Inflammatory macrophage treated with lipopolysaccharide for 1 hour (primary cell): ENCODE measurements at places on chromosomes 12 and 14.
A peak's percentile ranks its signal among the peaks of the same experiment; 100 is the strongest.

DNA sequence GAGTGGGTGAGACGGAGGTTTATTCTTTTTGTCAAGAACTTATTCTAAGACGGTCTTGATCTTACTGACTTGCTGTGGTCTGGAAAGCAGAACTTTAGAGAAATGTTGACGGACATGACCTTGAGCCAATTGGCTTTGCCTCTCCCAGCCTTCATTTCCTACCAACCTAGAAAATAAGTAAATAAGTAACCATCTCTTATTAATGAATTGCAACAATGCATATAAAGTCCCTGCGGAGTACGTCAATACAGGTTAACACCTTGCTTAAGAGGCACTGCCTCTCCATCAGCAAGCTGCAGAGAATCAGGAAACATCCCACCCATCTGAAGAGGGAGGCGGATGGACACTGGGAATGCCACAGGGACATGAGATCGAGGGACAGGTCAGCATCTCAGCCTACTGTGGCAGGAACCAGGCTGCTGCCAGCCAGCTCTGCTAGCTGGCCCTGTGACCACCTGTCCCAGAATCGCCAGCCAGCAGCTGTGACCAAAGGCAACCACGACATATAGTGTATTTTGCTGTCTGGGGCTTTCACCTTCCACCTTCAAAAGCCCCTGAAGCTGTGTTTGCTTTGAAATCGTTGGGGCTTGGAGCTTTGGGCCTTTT lies 208.3 kb downstream of the BCL11B start:
- no peak for DNase-seq

DNA sequence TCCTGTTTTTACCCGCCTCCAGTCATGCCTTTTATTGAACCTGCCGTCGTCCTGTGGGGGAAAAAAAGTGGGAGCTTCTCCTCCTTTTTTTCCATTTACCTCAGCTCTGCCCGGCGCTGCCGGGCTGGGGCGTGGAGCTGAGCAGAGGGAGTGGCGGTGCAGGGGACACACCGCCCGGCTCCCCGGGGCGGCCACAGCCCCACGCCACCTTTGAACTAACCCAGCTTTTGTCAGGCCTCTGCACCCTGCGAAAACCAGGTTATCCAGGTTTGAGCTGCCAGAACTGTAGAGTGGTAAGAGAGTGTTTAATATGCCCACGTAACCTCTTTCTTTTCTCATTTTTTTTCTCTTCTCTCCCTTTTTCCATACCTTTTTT lies 161.0 kb upstream of the FKBP4 start:
- no peak for DNase-seq

DNA sequence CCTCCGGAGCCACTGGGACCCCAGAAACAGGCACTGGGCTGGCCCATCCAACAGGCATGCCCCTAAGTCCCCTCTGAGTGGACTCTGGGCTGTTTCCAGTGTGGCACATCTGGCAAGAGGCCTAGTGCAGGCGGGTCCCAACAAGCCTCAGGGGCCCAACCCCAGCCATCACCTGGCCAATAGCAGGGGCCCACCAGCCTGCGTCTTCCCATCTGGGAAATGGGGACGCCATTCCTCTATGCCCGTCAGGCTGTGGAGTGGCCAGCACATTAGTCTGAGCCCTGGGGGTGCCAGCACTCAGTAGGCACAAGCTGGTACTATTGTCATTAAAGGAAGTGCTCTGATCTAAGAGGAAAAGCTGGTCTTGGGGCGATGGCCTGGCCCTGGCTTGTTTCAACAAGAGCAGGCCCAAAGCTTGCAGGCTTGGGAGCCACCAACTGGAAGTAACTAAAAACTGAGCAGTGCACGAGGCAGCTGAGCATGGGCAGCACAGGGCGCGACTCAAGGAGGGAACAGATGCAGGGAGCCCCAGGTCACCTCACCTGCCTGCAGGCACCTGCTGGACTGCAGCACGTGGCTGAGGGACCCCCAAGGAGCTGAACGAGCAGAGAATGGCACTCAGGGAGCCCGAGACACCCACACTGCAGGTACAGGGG lies 8.4 kb downstream of the DEGS2 start:
- no peak for DNase-seq

- no peak for DNase-seq
These were observed 14.5 kb upstream of the PWP1 start for GRCh38 chr12:107670999-107671643.

GRCh38 chr14:31122921-31123320 lies 84.7 kb downstream of the HECTD1 start:
- no peak for DNase-seq

DNA sequence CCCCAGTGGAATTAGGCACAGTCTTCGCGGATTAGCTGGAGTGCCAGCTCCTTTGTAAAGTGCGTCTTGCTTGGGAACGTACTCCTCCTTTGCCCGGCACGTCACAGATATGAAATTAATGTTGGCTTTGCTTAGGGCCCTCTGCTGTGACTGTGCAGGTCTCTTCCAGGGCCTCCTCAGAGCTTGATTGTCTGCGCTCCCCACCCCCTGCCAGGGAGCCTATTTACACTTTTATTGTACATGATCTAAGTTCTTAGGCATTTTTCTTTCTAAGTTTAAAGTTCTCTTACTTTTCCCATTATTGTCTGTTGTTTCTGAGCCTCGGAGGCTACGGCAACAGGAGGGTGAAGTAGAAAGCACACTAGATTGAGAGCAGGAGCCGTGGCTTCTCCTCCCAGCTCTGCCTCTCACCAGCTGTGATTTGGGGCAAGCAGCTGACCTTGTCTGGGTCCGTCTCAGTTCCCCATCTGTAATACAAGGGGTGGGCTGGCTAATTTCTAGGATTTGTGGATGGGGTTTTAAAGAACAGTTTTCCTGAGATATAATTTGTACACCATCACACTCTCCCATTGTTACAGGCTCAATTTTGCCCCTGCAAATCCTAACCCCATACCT lies 81.8 kb downstream of the TSPAN9 start:
- DNase-seq = no peak

- no peak for DNase-seq
These were observed 19.4 kb downstream of the LDHB start for GRCh38 chr12:21638054-21638891.

- no peak for DNase-seq
These were observed 41.2 kb upstream of the TCL1B start for GRCh38 chr14:95644981-95645380.

GRCh38 chr12:77943466-77943865 lies 112.8 kb downstream of the NAV3 start:
- DNase-seq = peak; percentile 7

GRCh38 chr14:65639216-65639615 lies 226.7 kb downstream of the FUT8 start:
- no peak for DNase-seq

DNA sequence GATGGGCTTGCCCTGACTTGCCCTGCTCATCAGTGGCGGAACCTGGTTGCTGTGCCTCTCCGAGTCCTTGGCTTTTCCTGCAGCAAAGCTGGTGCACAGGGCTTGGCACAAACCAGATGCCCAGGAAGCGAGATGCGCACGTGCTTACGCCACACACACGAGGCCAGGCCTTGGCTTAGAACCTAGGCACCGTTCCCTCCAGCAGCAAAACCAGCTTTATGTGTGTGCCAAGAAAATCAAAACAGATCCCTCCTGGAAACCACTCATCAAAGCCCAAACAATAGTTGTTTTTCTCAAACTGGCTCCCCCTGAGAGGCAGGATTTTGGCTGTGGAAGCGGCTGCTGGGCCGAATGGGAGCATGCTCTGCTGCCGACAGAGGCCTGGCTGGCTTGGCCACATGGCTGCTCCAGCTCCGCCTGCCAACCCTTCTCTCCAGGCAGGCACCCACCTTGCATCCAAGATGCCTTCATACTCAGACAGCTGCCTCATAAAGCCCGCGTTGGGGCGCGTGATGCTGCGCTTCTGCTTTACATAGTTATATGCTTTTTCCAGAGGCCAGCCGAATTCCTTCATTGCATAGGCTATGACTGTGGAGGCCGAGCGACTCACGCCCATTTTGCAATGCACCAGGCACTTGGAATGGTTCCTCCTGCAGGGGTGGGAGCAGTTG lies 58.7 kb downstream of the SSH1 start:
- DNase-seq = no peak
